Smooth muscle cell of the pulmonary artery (primary cell): ENCODE measurements at places on chromosomes 2 and 18. TPM values are rescaled to one million over a fixed set of nuclear protein-coding genes. Genes with fewer than 3 reads are reported as not detected.

GPBAR1 gene
- 0.03 and 0.13 TPM in 2 replicates for total RNA-seq

GKN2 gene
- not detected in 2 replicates for total RNA-seq

HRH4 gene
- total RNA-seq = 0.07 and 0.17 TPM in 2 replicates

CFAP65 gene
- 0.03 TPM in 1 of 2 replicates, not detected in the other for total RNA-seq

ST8SIA5 gene
- 0.17 TPM in 1 of 2 replicates, not detected in the other for total RNA-seq

NTSR2 gene
- not detected in 2 replicates for total RNA-seq

ALPP gene
- total RNA-seq = not detected in 2 replicates

EPG5 gene
- total RNA-seq = 45.2 and 66.9 TPM in 2 replicates

FOXD4L1 gene
- 0.13 and 0.17 TPM in 2 replicates for total RNA-seq

SPC25 gene
- total RNA-seq = 0.17 and 1.1 TPM in 2 replicates

LRP2 gene
- not detected in 2 replicates for total RNA-seq

NOSTRIN gene
- 0.13 TPM in 1 of 2 replicates, not detected in the other for total RNA-seq

TPGS2 gene
- 124 and 143 TPM in 2 replicates for total RNA-seq

DAPL1 gene
- total RNA-seq = not detected in 2 replicates

SOS1 gene
- 29.0 and 33.7 TPM in 2 replicates for total RNA-seq

ZNF892 gene
- total RNA-seq = 5.2 and 5.5 TPM in 2 replicates

SS18 gene
- total RNA-seq = 113 and 124 TPM in 2 replicates

NPPC gene
- total RNA-seq = 0.07 and 0.96 TPM in 2 replicates

PIEZO2 gene
- 5.3 and 12.2 TPM in 2 replicates for total RNA-seq

RAMP1 gene
- 2.3 and 3.7 TPM in 2 replicates for total RNA-seq

COL4A3 gene
- 2.6 and 3.5 TPM in 2 replicates for total RNA-seq

EFEMP1 gene
- total RNA-seq = 3,446 and 3,873 TPM in 2 replicates

ALK gene
- total RNA-seq = 0.07 TPM in 1 of 2 replicates, not detected in the other

SH2D6 gene
- 0.36 TPM in 1 of 2 replicates, not detected in the other for total RNA-seq

MERTK gene
- 0.69 and 0.91 TPM in 2 replicates for total RNA-seq

NMUR1 gene
- 0.07 and 0.20 TPM in 2 replicates for total RNA-seq

PPP4R3B gene
- 39.9 and 53.2 TPM in 2 replicates for total RNA-seq

SULT1C2 gene
- 0.07 and 0.23 TPM in 2 replicates for total RNA-seq

PAX8 gene
- total RNA-seq = 0.91 and 1.6 TPM in 2 replicates

AAMP gene
- total RNA-seq = 101 and 111 TPM in 2 replicates

REG1A gene
- total RNA-seq = not detected in 2 replicates

CHRND gene
- total RNA-seq = not detected in 2 replicates

TUBA4B gene
- total RNA-seq = not detected in 2 replicates

CYBRD1 gene
- 265 and 312 TPM in 2 replicates for total RNA-seq

FBXO15 gene
- total RNA-seq = 0.65 and 0.73 TPM in 2 replicates

SGPP2 gene
- not detected in 2 replicates for total RNA-seq

LRPPRC gene
- 60.2 and 66.4 TPM in 2 replicates for total RNA-seq

WDFY1 gene
- total RNA-seq = 149 and 193 TPM in 2 replicates

FRZB gene
- total RNA-seq = 0.20 and 0.72 TPM in 2 replicates

GGCX gene
- 56.9 and 80.2 TPM in 2 replicates for total RNA-seq

POU3F3 gene
- not detected in 2 replicates for total RNA-seq

EVX2 gene
- total RNA-seq = not detected in 2 replicates

CRYGC gene
- total RNA-seq = not detected in 2 replicates

MOCOS gene
- total RNA-seq = 5.6 and 16.6 TPM in 2 replicates

NR4A2 gene
- 0.40 and 8.5 TPM in 2 replicates for total RNA-seq
